NCI-H1930 (cell line): ENCODE measurements at places on chromosomes 12 and 14.
A peak's percentile ranks its signal among the peaks of the same experiment; 100 is the strongest.

GRCh38 chr12:117076410-117077372 lies 22.5 kb downstream of the TESC start:
- DNase-seq = no peak

GRCh38 chr12:82555699-82556098 lies 131.0 kb upstream of the TMTC2 start:
- no peak for DNase-seq

DNA sequence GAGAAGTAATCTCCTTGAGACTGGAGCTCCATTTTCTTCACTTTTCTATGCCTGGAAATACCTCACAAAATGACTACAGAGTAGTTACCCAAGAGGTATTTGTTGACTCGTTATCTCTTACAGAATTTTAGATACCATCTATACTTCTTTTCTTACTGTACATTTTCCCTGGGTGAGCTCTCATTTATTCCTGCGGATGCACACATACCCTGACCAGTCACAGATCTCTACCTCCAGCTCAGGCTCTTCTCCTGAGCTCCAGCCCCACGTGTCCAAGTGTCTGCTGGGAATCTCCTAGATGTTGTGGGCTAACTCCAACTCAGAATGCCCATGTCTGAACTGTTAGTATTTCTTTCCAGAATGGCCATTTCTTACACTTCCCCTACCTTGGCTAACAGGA lies 403.1 kb downstream of the RAD51B start:
- no peak for DNase-seq

DNA sequence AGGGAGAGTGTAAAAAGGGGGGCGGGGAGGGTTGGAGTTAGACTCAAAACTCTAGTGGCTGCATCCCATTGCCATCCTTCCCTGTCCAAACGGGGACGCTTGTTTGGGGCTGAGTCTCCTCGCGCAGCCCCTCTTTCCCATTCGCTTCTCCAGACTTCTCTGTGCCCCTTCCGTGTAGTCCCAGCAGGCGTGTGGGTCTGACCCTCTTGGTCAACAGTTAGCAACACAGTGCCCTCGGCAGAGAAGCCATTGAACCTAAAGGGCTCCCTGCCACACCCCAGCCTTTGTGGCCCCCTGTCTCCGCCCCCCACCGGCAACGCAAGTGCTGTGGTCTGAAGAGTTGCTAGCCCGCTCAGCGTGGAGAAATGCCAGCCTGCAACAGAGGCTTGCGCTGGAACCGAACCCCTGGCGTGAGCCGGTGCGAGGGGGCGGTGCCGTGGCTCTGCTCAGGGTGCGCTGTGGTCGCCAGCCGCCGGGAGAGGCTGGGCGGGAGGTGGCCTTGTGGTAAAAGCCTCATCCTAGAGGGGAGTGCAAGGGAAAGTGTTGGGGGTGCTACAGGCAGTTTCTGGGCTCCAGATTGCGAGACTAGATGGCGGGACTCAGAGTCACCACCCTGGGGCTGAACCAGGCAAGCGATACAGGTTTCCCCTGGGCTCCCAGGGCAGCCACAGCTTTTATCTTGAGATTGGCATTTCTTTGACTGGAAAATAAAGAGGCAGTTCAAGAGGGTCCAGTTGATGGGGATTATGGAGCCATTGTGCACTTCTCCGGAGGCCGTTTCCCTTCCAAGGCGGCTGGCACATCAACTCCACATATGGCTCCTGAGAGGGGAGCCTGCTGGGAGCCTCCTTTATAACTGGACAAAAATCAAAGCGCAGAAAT lies 2.1 kb downstream of the PLXNC1 start:
- DNase-seq = peak; percentile 30

GRCh38 chr12:96120359-96121100 lies 73.6 kb upstream of the ELK3 start:
- DNase-seq = no peak

GRCh38 chr12:27673101-27673718 lies 23.0 kb upstream of the REP15 start:
- DNase-seq = no peak

DNA sequence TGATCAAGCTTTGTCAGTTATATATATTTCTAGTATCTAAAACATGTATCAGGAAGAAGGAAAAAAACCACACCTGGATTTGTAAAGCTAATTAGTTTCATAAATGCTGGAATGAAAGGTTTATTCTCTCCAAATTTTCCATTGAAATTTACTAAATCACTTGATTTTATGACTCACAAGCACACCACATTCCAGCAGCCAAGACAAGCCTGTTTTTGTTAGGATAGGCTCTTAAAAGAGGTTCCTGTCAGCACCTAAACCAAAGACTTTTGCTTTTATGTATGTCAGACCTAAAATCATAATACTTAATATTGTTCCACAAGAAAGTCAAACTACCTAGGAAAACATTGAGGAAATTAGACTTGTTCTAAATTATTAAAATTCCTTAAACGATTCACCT lies 85.3 kb upstream of the PAWR start:
- DNase-seq = no peak

DNA sequence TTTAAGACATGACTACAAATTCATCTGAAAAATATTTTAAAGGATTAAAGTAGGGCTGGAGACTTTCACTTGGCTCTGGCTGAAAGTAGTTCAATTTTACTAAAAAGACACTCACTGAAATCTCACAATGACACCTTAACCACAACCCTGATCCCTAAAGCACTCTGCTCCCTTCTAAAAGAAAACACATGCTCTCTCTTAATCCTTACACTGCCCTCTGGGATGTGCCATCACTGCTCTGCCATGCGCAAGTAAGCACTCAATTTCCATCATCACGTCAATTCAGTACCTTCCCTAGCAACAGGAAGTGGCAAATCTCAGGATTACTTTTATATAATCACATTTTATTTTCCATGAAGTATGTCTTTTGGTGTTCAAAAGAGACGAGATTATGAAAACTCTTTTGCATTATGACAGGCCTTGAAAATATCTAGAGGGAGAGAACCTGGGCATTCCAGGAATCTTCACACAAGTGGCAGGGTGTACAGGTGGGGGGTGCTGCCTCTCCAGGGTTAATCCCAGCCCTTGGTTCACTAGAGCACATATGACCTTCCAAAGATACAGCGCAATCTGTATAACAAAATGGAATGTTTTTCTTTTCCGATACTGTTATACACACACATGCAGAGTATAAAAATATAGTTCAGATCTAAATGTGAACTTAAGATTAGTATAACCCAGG lies 7.3 kb downstream of the ATG14 start:
- no peak for DNase-seq

DNA sequence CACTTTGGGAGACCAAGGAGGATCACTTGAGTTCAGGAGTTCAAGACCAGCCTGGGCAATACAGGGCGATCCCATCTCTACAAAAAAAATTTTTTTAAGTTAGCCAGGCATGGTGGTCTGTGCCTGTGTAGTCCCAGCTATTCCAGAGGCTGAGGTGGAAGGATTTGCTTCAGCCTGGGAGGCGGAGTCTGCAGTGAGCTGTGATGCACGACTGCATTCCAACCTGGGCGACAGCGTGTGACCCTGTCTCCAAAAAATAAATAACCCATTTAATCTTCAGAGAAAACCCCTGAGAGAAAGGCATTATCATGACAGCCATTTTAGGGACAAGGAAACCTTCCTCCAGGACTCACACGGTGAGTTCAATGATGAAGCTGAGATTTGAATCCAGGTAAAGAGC lies 3.7 kb upstream of the FKBP4 start:
- DNase-seq = no peak

DNA sequence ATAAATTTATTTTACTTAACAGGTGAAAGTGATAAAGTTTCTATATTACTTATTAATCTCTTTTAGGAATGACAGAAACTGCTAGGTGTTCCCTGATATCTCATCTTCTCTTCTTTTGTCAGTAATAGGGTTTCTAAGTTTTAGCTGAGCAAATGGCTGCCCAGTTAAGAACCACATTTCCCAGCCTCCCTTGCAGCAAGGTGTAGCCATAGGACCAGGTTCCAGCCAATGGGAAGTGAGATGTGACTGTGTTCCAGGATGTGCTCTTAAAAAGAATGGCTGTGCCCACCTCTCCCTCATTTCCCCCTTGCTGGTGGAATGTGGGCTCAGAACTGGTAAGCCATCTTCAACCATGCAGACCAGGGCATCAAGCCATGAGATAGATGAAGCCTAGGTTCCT lies 165.6 kb downstream of the HELB start:
- DNase-seq = no peak

- DNase-seq = no peak
Observed at GRCh38 chr14:106564058-106564643, 1037.8 kb downstream of the TMEM121 start.

GRCh38 chr12:116091579-116091978 lies 185.9 kb downstream of the MED13L start:
- DNase-seq = no peak

DNA sequence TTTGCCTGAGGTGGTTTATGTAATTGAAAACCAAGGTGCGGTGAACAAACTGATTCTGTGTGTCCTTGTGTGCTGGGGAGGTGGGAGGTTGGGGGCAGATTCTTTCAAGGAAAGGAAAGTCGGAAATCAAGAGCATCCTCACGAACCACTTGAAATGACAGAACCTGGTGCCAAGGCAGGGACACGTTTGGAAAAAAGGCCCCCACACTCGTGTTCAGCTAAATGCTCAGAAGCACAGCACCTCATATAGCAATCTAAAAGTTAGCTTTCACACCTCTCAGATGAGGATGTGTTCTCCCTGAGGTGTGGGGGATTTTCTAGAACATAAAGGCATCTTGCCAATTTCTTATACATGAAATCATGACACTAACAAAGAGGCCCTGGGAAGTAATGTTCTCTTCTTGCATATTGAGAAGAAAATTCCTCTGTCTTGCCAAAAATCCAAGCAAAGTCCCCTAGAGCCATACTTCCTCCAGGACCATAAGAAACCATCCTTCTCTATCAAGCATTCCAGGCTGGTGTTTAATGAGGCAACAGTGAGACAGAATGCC lies 119.6 kb downstream of the PLXNC1 start:
- no peak for DNase-seq

GRCh38 chr14:49896966-49897365 lies 4.1 kb downstream of the ARF6 start:
- no peak for DNase-seq

DNA sequence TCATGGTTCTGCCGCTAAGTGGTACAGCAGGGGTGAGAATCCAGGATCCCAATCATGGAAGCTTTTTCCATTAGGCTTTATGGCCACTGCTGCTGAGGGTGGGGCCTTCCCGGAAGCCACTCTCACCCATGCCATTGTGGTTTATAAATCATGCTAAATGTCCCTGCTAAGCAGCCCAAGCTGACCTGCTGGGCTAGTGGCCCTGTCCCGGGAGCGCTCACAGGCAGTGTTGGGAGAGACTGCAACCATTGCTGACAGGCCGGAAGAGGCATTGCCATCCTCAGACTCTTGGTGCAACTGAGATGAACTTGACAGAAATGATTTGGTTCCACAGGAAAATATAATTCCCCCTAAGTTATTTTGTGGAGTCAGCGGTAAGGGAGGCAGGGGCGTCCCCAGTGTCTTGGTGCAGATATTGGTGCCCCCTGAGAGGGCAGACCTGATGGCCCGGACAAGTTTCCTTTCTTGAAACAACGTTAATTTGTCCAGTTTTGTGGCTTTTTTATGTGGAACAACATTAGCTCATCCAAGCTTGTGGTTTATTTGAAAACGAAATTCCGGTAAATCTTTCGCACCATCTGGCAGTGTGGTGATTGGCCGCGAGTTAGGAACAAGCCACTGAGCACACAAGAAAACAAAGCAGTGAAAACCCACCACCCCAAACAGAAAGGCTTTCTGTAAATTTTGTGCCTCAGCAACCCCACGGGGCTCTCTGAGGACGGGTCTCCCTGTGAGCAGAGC lies 82.3 kb downstream of the SSPN start:
- no peak for DNase-seq

DNA sequence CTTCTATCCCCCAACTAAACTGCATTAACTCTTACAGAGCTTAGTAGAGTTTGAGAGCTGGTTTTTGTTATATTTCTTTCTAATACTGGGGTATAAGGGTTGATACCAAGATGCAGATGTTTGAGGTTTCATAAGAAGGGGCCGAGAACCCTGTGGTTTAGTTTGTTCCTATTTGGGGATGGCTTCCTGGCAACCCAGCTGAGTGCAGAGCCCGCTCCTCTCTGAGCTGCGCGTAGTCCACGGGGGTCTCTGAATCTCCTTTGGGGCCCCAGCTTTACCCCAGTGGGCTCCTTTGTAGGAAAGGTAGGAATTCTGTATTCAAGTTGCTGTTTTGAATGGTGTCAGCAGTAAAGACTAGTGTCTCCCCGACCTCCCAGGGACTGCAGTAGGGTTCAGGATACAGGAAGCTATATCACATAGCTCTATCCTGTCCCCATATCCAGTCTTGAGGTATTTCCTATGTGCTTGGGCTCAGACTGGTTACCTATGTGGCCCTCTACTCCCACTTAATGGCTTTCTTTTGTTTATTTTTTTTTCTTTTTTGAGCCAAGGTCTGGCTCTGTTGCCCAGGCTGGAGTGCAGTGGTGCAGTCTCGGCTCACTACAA lies 25.4 kb downstream of the PLXNC1 start:
- no peak for DNase-seq

DNA sequence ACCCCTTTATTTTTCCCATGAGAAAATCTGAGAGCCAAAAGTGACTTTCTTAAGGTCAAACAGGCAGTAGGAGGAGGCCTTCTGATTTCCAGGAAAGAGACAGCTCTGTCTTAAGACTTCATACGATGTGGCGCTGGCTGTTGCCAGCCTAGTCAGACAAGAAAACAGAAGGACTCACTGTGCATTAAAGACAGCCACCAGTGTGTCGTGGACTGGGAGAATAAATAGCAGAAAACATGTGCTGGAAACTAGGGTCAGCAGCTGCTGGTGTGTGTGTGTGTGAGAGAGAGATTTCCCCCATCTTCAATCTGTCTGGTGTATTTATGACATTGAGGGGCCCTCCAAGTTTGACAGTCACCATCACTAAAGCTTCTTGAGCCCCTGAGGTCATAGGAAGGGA lies 708.6 kb upstream of the TMEM132C start:
- DNase-seq = no peak

- no peak for DNase-seq
Observed at GRCh38 chr12:82954572-82954971, 267.9 kb downstream of the TMTC2 start.

- peak; percentile 77 for DNase-seq
Observed at GRCh38 chr12:7017870-7018349, 366 bp downstream of the LPCAT3 start.

- DNase-seq = no peak
Observed at GRCh38 chr12:6539707-6540134, 5.4 kb downstream of the GAPDH start.

- no peak for DNase-seq
Observed at GRCh38 chr14:102778338-102779083, 1.3 kb downstream of the TRAF3 start.

DNA sequence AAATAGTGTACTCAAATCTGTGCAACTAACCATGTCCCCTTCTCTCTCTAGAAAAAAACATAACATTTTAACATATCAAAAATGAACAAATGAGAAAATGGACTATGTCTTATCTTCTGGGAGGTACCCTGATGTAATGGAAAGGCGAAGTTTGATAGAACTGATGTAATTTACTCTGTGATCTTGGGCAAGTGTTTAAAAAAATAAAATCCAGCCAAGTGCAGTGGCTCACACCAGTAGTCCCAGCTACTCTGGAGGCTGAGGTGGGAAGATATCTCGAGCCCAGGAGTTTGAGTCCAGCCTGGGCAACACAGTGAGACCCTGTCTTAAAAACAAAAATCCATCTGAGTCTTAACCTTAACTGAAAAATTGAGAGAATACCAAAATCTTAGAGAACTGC lies 35.8 kb upstream of the CFL2 start:
- DNase-seq = no peak

- no peak for DNase-seq
Observed at GRCh38 chr12:75834591-75834990, 197.0 kb downstream of the PHLDA1 start.
